Thoracic aorta (tissue), 2 donors: ENCODE measurements at places on chromosomes 6 and 20. TPM values are rescaled to one million over a fixed set of nuclear protein-coding genes. Genes with fewer than 3 reads are reported as not detected.

- DNase-seq, result no peak
- no peak overlapping the region for H3K27ac ChIP-seq
- no peaks in the 10 kb centered on the region for H3K36me3 ChIP-seq
- no peak overlapping the region for H3K4me3 ChIP-seq
- no peaks in the 10 kb centered on the region for H3K27me3 ChIP-seq
- no peaks in the 10 kb centered on the region for H3K4me1 ChIP-seq
Observed at GRCh38 chr20:5510446-5510845, 193.7 kb upstream of the PROKR2 start.

GRCh38 chr6:33336495-33336894, 19.0 kb upstream of the ZBTB22 start:
- H3K27me3 ChIP-seq, result no peaks in the 10 kb centered on the region
- H3K27ac ChIP-seq, result no peak overlapping the region
- H3K4me3 ChIP-seq, result no peak overlapping the region
- no peaks in the 10 kb centered on the region for H3K36me3 ChIP-seq
- DNase-seq, result no peak
- no peaks in the 10 kb centered on the region for H3K4me1 ChIP-seq

- H3K4me1 ChIP-seq, result peaks cover 7% of the 10 kb centered on the region
- DNase-seq, result no peak
- no peaks in the 10 kb centered on the region for H3K36me3 ChIP-seq
- H3K27ac ChIP-seq, result peak overlapping the region; percentile 55
- no peaks in the 10 kb centered on the region for H3K27me3 ChIP-seq
Observed at GRCh38 chr6:108902382-108902792, 54.2 kb downstream of the ARMC2 start.

DNA sequence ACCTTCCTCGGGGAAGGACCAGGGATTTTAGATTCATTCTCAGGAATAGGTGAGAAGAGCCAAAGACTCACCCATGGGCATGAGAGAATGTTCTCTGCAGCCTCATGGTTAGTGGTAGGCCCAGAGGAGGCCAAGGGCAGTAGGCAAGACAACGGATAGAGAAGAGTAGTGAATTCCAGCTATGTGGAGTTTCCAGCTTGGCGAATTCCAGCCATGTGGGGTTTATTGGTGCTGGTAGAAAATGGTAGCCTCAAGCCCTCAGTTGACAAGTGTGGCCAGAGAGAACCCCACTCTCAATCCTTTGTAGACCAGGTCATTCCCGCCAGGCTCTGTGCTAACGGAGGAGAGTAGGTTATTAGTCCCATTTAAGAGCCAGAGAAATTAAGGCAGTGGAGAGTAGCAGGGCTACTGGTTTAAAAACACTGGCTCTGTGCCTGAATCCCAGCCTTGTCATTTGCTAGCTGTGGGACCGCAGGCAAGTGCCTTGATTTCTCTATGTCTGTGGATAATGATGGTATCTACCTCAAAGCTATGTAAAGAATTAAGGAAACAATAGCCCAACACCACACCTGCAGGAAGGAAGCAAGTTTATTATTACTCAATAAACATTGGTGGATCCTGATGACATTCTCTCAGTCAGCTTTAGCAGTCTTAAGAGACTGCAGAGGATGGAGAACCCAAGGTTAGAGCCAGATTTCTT, 2.0 kb upstream of the SLC9A8 start:
- H3K27me3 ChIP-seq, result no peaks in the 10 kb centered on the region
- no peak overlapping the region for H3K27ac ChIP-seq
- peaks cover 6% of the 10 kb centered on the region for H3K4me1 ChIP-seq
- no peak overlapping the region for H3K4me3 ChIP-seq
- DNase-seq, result no peak
- peaks cover 5% of the 10 kb centered on the region for H3K36me3 ChIP-seq

GRCh38 chr6:106847116-106847515, 127.4 kb downstream of the CD24 start:
- H3K27ac ChIP-seq, result no peak overlapping the region
- no peak overlapping the region for H3K4me3 ChIP-seq
- H3K27me3 ChIP-seq, result no peaks in the 10 kb centered on the region
- no peak for DNase-seq

GRCh38 chr6:3176562-3177355, 19.4 kb upstream of the TUBB2A start:
- H3K27me3 ChIP-seq, result no peaks in the 10 kb centered on the region
- no peak for DNase-seq
- H3K4me1 ChIP-seq, result no peaks in the 10 kb centered on the region
- no peak overlapping the region for H3K4me3 ChIP-seq

GRCh38 chr6:137740967-137741761, 125.9 kb upstream of the TNFAIP3 start:
- no peak overlapping the region for H3K4me3 ChIP-seq
- no peaks in the 10 kb centered on the region for H3K27me3 ChIP-seq
- H3K4me1 ChIP-seq, result no peaks in the 10 kb centered on the region
- DNase-seq, result no peak

GRCh38 chr6:10341605-10342004, 73.3 kb downstream of the TFAP2A start:
- H3K27me3 ChIP-seq, result no peaks in the 10 kb centered on the region
- no peaks in the 10 kb centered on the region for H3K36me3 ChIP-seq
- no peak overlapping the region for H3K27ac ChIP-seq
- DNase-seq, result no peak

DNA sequence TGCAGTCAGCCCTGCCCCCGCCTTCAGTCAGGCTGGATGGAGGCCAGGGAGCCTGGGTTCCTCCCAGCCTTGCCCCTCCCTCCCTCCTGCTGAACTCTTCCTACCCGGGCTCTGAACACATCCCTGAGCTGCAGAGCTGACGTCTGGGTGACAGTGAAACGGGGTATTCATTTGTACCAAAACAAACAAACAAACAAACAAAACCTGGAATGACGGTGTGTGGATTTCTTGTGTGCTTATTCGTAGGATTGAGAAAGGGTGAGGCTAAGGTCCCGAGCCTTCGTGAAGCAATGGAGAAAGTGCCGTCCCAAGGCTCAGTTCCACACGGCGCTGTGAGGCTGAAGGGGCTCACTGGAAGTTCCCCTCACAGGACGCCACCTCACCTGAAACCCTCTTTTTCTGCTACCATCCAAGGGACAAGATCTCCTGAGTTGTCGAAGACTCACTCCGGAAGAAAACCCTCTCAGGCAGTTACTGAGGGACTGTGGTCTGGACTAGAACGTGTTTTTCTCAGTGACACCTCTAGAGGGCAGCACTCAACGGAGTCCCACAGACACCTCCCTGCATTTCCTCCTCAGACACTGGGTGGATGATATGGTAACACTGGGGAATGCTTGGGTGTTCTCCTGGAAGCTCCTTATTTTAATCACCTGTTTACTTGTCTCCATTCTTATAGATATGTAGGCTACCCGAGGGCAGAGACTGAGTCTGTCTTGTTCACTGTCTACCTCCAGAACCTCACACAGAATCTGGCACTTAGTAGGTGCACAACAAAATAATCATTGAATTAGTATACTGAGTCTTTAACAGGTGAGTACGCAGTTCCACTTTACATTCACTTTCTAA, 27.3 kb downstream of the GSTA3 start:
- H3K4me3 ChIP-seq, result peak overlapping the region; percentile 75
- no peaks in the 10 kb centered on the region for H3K27me3 ChIP-seq
- no peak overlapping the region for H3K27ac ChIP-seq
- H3K36me3 ChIP-seq, result no peaks in the 10 kb centered on the region
- peak; percentile 8 for DNase-seq

DNA sequence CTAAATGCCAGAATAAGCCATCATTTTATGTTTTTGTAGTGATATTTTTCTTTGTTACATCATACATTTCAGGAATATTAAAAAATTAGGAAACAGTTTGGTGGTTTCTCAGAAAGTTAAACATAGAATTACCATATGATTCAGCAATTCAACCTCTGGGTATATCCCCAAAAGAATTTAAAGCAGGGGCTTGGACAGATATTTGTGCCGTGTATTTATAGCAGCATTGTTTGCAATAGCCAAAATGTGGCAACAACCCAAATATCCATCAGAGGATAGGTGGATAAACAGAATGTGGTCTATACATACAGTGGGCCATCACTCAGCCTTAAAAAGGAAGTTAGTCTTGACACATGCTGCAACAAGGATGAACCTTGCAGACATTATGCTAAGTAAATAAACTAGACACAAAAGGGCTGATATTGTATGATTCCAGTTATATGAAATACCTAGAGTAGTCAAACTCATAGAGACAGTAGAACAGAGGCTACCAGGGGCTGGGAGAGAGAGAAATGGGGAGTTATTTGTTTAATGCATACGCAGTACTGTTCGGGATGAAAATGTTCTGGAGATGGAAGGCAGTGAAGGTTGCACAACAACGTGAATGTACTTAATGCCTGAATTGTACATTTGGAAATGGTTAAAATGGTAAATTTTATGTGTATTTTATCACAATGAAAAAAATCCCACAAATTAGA, 18.9 kb upstream of the TRAF3IP2 start:
- H3K27me3 ChIP-seq, result no peaks in the 10 kb centered on the region
- peaks cover 4% of the 10 kb centered on the region for H3K4me1 ChIP-seq
- H3K36me3 ChIP-seq, result no peaks in the 10 kb centered on the region
- H3K27ac ChIP-seq, result no peak overlapping the region
- no peak for DNase-seq

- no peak overlapping the region for H3K4me3 ChIP-seq
- H3K27ac ChIP-seq, result no peak overlapping the region
- no peaks in the 10 kb centered on the region for H3K4me1 ChIP-seq
Observed at GRCh38 chr6:139204978-139205377, 70.1 kb downstream of the HECA start.

- H3K36me3 ChIP-seq, result peaks cover 4% of the 10 kb centered on the region
- no peak overlapping the region for H3K27ac ChIP-seq
- no peaks in the 10 kb centered on the region for H3K4me1 ChIP-seq
Observed at GRCh38 chr20:16412906-16413305, 160.3 kb downstream of the KIF16B start.

PAK5 gene
- not detected for total RNA-seq

HCK gene
- total RNA-seq, result 29.0 TPM

TPD52L2 gene
- total RNA-seq, result 106 TPM
